Aorta (tissue), 5 donors: ENCODE measurements at places on chromosomes 6 and 20. TPM values are rescaled to one million over a fixed set of nuclear protein-coding genes. Genes with fewer than 3 reads are reported as not detected.
A peak's percentile ranks its signal among the peaks of the same experiment; 100 is the strongest.

Gene KIF25
- total RNA-seq: 0.72 TPM

Gene FRK
- total RNA-seq: 9.3 TPM

Gene UBD
- 4.4 TPM for total RNA-seq

Gene LTA
- not detected for total RNA-seq

Gene CFAP206
- total RNA-seq: 0.45 TPM

Gene ZNF133
- total RNA-seq: 19.0 TPM

Gene TRIM31
- not detected for total RNA-seq

Gene CLDN20
- not detected for total RNA-seq

Gene PGM3
- 58.3 TPM for total RNA-seq

DNA sequence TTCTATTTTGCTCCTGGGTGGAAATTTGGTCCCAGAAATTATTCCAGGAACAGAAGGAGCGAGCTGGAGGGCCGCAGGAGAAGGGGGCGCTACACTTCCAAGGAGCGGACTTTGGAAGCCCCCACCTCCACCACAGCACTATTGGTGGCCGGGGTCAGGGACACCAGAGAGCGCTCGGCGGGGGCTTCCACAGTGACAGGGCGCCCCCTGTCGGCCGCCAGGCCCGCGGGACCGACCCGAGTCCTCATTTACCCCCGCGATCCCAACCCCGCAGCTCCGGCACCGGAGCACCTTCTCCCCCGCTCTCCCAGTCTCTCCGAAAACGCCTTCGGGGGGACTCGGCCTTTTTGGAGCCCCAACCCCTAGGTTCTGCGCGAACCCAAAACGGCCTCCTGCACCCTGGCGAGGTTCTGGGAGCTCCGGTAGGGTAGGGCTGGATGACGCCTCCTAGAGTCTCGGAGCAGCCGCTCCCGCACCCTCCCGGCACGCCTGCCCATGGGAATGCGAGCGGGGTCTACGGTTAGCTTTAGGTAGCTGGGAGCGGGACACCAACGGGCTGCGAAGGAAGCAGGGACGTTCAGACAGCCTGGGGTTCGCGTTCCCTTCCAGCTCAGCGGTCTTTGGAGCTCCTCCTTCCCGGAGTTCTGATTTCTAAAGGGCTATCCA is 2.4 kb upstream of the FOXA2 start:
- no peak overlapping the region for H3K4me3 ChIP-seq
- H3K36me3 ChIP-seq: no peaks in the 10 kb centered on the region
- H3K27ac ChIP-seq: no peak overlapping the region
- H3K4me1 ChIP-seq: no peaks in the 10 kb centered on the region
- peak; percentile 81 for DNase-seq

- H3K27ac ChIP-seq: no peak overlapping the region
- no peaks in the 10 kb centered on the region for H3K36me3 ChIP-seq
- H3K4me3 ChIP-seq: no peak overlapping the region
- no peaks in the 10 kb centered on the region for H3K27me3 ChIP-seq
Measured at GRCh38 chr6:143504369-143504768, 7.2 kb downstream of the FUCA2 start.

DNA sequence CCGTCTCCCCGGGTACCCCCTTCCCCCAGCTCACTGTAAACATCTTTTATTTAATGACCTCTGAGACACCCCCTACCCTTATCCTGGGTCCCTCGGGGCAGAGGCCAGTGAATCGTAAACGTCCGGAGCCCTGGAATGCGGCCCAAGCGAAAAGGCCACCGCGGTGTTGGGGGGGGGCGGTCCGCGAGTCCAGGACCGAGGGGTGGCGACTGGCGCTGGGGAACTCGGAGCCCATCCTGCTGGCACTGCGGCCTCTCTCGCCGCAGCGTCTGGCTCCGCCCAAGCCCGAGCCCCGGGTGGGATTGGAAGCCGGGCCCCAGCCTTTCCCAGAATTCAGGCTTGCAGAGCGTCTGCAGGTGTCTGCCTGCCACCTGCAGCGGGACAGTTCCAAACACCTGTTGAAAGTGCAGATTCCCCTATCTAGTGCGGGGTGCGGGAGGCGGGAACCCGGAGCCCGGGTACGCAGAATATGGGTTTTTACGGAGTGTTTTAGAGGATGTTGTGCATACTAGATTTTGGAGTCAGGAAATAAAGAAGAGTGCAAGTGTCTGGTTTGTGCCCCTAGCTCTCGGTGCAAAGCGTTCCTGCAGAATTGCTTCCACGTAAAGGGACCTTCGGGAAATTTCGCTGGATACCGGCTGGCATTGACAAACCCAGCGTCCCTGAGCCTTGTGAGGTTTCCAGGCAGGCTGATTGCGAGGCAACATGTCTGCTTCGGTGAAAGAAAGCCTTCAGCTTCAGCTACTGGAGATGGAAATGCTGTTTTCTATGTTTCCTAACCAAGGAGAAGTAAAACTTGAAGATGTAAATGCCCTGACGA is 800 bp downstream of the RWDD2A start:
- no peak overlapping the region for H3K27ac ChIP-seq
- peak; percentile 80 for DNase-seq
- H3K36me3 ChIP-seq: no peaks in the 10 kb centered on the region
- H3K4me3 ChIP-seq: peak overlapping the region; percentile 93

DNA sequence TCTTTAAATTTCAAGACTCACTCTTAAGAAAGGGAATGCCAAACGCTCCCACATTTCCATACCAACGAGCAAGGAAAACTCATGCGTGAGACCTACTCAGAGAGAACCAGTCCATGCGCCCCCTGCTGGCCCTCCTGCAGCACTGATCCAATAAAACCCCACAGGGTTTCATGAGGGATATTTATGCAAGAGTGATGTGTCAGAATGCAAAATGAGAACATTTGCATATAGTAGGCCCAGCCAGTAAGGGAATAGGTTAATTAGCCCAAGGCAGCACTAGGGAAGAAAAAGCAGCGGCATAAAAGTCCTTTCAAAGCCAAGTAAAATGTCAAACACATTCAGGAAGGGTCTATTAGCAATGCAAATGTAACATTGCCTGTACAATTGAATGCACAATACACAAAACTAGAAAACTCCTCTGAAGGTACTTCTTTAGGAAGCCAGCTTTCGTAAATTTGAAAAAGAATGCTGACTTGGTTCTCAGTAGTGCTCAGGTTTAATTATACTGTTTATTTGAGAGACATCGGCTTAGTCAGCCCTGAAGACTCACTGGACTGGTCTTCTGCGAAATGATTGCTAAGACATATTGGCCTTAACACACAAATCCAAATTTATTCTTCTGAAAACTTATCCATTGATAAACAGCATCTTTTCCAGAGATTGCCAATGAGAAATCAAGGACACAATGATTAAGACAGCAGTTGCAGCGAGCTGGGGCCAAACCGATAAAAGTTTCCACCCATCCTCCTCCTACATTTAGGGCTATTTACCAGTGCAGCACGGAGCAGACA is 93.2 kb downstream of the GMPR start:
- no peak overlapping the region for H3K27ac ChIP-seq
- DNase-seq: peak; percentile 93
- no peaks in the 10 kb centered on the region for H3K27me3 ChIP-seq
- H3K36me3 ChIP-seq: peaks cover 2% of the 10 kb centered on the region
- H3K4me3 ChIP-seq: no peak overlapping the region
- H3K4me1 ChIP-seq: no peaks in the 10 kb centered on the region

- no peaks in the 10 kb centered on the region for H3K36me3 ChIP-seq
- no peak overlapping the region for H3K27ac ChIP-seq
- H3K4me3 ChIP-seq: no peak overlapping the region
- H3K27me3 ChIP-seq: no peaks in the 10 kb centered on the region
Measured at GRCh38 chr20:24764027-24764793, 184.9 kb upstream of the CST7 start.

DNA sequence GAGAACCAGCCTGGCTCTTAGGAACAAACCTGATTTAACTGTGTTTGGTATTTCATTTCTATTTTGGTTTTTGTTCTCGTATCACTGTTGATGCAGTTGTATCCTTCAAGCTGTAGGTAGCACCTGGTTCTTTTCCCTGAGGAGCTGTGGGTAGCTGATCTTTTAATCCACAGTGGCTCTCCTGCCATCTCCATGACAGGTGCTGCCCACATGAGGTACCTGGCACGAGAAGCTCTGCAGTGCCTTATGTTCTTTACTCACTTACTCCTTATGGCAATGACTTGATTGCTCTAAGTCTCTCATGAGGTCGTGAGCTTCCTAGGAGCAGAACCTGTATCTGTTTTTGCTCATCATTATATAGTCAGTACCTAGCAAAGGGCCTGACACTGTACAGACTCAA is 74.3 kb upstream of the EMILIN3 start:
- no peaks in the 10 kb centered on the region for H3K27me3 ChIP-seq
- H3K4me1 ChIP-seq: no peaks in the 10 kb centered on the region
- peaks cover 15% of the 10 kb centered on the region for H3K36me3 ChIP-seq
- no peak overlapping the region for H3K27ac ChIP-seq
- no peak overlapping the region for H3K4me3 ChIP-seq

GRCh38 chr6:87848616-87849015 is 146.6 kb upstream of the AKIRIN2 start:
- no peaks in the 10 kb centered on the region for H3K4me1 ChIP-seq
- DNase-seq: no peak
- H3K36me3 ChIP-seq: no peaks in the 10 kb centered on the region
- no peak overlapping the region for H3K4me3 ChIP-seq

- DNase-seq: peak; percentile 74
- H3K27me3 ChIP-seq: no peaks in the 10 kb centered on the region
- no peaks in the 10 kb centered on the region for H3K4me1 ChIP-seq
- no peaks in the 10 kb centered on the region for H3K36me3 ChIP-seq
Measured at GRCh38 chr20:56628873-56629463, at the start of gene TFAP2C. Gene TFAP2C, plus strand, starts transcription at chr20:56629306. Its CDS starts 239 bp downstream, at chr20:56629545.

- no peak overlapping the region for H3K27ac ChIP-seq
- H3K4me3 ChIP-seq: no peak overlapping the region
- no peaks in the 10 kb centered on the region for H3K27me3 ChIP-seq
- DNase-seq: no peak
Measured at GRCh38 chr6:72675396-72675795, 53.5 kb downstream of the KCNQ5 start.

- no peaks in the 10 kb centered on the region for H3K27me3 ChIP-seq
- no peaks in the 10 kb centered on the region for H3K4me1 ChIP-seq
Measured at GRCh38 chr20:60087563-60088105, 129.4 kb downstream of the CDH26 start.

- no peaks in the 10 kb centered on the region for H3K36me3 ChIP-seq
- peak; percentile 82 for DNase-seq
- H3K4me3 ChIP-seq: no peak overlapping the region
- no peaks in the 10 kb centered on the region for H3K4me1 ChIP-seq
Measured at GRCh38 chr20:39264506-39265172, 302.5 kb downstream of the DHX35 start.

- no peaks in the 10 kb centered on the region for H3K4me1 ChIP-seq
- no peak for DNase-seq
- H3K27ac ChIP-seq: no peak overlapping the region
- H3K4me3 ChIP-seq: no peak overlapping the region
Measured at GRCh38 chr6:156658966-156659821, 118.0 kb upstream of the ARID1B start.

DNA sequence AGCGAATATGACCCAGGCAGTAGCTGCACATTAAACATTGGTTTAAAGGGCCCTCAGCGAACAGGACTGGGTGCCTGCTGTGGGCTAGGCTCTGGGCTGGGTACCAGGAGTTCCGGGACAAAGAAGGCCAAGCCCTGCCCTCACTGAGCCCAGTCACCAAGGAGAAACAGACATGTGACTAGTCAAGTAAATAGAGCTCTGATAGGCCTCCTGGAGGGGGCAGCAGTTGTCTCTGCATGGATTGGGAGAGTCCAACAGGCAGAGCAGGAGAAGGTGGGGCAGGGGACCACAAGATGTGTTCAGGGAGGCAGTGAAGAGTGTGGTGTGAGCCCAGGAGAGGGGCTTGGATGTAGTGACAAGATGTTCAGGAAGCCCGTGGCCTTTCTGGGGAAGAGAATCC is 3.1 kb downstream of the HM13 start:
- no peak overlapping the region for H3K27ac ChIP-seq
- no peaks in the 10 kb centered on the region for H3K36me3 ChIP-seq
- peaks cover 4% of the 10 kb centered on the region for H3K4me1 ChIP-seq
- no peak overlapping the region for H3K4me3 ChIP-seq
- DNase-seq: peak; percentile 70

GRCh38 chr20:47256668-47257236 is 99.7 kb downstream of the ZMYND8 start:
- no peaks in the 10 kb centered on the region for H3K4me1 ChIP-seq
- no peak overlapping the region for H3K4me3 ChIP-seq
- DNase-seq: no peak

DNA sequence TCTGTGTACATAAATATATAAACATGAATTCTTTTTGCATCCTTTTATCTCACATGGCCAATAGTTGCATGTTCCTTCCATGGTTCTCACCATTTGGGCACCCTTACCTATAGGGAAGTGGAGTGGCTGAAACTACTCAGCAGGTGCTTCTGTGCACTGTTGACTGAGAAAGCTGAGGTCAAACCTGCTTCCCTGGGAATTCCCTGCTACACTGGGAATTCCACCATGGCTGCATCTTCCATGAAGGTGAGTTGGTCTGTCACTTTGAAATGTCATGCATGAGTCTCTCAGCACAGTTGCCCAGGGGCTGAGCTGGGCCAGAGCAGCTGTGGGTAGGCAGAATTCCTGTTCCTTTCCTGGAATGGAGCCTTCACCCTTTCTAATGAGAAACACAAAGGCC is 193.8 kb upstream of the PRSS16 start:
- no peaks in the 10 kb centered on the region for H3K4me1 ChIP-seq
- no peaks in the 10 kb centered on the region for H3K27me3 ChIP-seq
- no peak overlapping the region for H3K4me3 ChIP-seq

DNA sequence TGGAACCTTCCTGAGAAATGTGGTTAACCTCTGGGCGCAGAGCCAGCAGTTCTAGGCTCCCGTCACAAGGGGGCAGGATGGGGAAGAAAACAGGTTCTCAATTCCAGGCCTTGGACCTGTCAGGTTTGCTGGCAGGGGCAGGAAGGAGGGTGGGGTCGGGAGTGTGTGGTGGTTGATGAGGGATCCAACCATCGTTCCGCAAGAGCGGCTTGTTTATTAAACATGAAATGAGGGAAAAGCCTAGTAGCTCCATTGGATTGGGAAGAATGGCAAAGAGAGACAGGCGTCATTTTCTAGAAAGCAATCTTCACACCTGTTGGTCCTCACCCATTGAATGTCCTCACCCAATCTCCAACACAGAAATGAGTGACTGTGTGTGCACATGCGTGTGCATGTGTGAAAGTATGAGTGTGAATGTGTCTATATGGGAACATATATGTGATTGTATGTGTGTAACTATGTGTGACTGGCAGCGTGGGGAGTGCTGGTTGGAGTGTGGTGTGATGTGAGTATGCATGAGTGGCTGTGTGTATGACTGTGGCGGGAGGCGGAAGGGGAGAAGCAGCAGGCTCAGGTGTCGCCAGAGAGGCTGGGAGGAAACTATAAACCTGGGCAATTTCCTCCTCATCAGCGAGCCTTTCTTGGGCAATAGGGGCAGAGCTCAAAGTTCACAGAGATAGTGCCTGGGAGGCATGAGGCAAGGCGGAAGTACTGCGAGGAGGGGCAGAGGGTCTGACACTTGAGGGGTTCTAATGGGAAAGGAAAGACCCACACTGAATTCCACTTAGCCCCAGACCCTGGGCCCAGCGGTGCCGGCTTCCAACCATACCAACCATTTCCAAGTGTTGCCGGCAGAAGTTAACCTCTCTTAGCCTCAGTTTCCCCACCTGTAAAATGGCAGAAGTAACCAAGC is 29.6 kb downstream of the SRSF3 start:
- no peak overlapping the region for H3K4me3 ChIP-seq
- DNase-seq: peak; percentile 94
- peaks cover 4% of the 10 kb centered on the region for H3K4me1 ChIP-seq
- no peak overlapping the region for H3K27ac ChIP-seq
- no peaks in the 10 kb centered on the region for H3K27me3 ChIP-seq
